ENCODE measurements at places on chromosomes 4 and X. TPM values are rescaled to one million over a fixed set of nuclear protein-coding genes. Genes with fewer than 3 reads are reported as not detected.
A peak's percentile ranks its signal among the peaks of the same experiment; 100 is the strongest.

The CITED1 gene
- total RNA-seq: not detected

The BTC gene
- total RNA-seq: 1.4 TPM

The CT55 gene
- not detected for total RNA-seq

GRCh38 chr4:142316913-142317312 is 529.2 kb downstream of the INPP4B start:
- no peak for ATAC-seq

GRCh38 chr4:101114936-101115372 is 232.4 kb downstream of the PPP3CA start:
- peak; percentile 84 for ATAC-seq

Data from esophagus mucosa (tissue), 1 donor.